GM20000 (cell line): ENCODE measurements at places on chromosomes 7 and 10.

GRCh38 chr10:95121904-95122303 is 52.6 kb upstream of the CYP2C8 start:
- DNase-seq, result no peak

DNA sequence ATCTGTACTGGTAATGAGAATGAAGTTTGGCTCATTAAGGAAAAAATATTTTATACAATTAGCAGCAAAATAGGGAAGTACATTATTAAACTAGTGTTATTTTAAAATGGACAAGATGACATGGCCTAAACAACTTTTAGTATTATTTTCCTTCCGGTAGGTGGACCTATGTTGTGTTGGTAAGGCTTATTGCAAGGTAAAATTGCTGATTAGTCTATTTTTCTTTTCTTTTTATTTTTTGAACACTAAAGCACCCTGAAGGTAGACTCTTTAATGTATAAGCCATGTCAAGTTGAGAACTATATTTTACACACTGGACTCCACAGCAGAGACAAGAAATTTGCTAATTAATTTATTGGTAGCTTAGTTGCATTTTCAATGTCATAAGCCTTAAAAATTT is 239.5 kb upstream of the POT1 start:
- no peak for DNase-seq

DNA sequence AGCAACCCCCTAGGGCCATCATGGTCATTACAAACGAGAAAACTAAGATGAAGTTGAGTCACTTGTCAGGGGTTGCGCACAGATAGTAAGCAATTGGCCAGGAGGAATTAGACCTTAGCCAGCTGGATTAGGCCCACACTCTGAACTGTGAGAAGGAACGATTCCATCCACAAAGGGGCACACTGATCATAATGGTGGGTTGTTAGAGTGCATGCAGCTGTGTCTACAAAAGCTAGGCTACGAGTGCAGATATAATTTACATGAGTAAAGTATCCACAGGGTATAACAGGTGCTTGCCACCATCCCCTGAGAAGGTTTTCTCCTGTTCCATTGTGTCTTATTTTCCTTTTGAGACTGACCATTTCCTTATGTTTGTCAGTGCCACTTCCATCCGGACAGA is 16.6 kb upstream of the FAM170B start:
- DNase-seq, result no peak

DNA sequence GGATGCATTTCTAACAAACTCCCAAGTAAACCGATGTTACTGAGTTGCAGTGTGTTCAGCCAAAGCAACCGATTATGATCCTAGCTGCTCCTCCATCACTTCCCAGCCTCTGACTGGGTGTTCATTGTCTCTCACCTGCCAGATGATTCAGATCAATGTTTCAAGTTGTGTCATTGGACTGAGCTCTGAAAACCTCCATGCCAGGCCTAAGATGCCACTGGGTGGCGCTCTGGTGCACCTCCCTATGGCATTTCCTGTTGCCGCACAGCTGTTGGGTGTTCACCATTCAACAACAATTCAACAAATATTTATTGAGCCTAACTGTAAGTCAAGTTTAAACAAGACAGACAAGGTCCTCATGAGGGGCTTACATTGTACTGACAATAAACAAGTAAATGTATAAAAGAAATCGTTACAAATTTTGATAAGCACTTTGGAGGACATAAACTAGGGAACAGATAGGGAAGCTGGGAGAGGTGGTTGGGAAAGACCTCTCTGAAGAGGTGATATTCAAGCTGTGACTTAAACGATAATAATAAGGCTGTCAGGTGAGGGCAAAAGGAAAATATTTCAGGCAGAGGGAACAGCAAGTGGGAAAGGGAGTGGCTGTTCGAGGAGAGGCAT is 22.8 kb downstream of the RGR start:
- peak; percentile 54 for DNase-seq

DNA sequence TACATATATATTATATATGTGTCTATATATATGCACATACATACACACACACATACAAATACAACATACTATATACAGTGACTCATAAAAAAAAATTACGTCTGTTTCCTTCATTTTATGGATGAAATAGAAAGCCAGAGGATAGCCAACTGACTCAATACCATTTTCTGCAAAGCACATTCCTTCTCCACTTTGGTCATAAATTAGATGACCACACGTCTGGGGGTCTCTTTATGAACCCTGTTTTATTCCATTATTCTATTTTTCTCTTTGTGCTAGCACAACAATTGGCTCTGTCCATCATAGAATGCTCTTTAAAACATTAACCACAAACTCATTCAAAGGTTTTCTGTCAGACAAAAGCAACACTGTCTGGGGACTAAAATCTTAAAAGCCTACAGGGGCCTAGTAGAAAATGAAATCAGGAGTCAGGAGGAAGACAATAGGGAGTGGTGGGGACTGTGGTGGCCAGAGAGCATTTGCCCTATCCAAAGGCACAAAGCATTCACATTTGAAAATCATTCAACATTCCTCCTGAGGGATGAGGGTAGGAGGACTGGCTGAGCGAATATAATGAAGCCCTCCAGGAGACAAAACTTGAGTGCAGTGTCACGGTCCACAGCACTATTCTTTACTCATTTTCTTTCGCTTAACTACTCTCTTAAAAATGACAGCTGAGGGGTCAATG is 4.3 kb downstream of the CUBN start:
- no peak for DNase-seq

GRCh38 chr10:69096045-69096444 is 8.1 kb downstream of the SRGN start:
- DNase-seq, result no peak

DNA sequence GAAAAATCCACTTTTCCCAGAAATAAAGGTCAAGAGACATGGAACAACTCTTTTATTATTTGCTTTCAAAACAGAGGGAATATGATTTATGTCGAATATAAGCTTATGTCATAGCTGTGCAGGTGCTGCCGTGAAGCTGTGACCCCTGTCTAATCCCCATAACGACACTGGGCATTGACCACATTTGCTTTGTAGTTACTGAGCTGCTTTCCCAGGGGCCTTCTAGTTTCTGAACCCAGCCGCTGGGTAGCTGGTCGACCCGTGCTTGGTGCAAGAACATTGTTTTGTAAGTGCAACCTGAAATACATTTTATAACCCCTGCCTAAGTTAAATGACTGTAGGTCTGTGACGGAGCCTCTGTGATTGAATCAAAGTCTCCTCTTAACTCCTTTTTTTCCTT is 144.9 kb upstream of the HDAC9 start:
- no peak for DNase-seq

DNA sequence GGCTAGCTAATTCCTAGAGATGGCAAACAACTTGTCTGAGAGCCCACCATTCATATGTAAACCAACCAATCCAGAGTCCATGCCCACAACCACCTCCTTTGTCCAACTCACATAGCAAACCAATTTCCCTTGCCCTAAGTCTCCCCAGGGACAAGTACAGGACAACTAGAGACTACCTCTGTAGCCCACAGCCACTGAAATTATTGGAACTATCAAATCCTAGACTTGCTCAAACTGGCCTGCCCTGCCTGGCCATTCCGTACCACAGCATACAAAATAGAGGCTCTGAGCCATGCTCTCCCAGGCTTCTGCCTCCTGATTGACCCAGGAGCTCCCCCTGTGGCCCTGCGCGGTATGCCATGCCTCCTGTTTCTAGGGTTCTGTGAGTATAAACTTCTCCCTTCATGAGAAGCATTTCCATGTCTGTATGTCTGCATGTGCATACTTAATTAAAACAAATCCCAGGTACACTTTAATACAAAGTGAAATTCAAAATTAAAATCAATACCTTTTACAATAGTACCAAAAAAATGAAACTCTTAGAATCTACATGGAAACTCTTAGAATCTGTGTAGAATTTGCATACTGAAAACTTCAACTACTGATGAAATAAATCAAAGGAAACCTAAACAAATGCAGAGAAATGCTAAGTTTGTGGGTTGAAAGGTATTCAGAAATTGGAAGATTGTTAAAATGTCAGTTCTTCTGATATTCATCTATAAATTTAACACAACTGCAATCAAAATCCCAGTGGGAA is 4.0 kb upstream of the HECW1 start:
- peak; percentile 77 for DNase-seq

DNA sequence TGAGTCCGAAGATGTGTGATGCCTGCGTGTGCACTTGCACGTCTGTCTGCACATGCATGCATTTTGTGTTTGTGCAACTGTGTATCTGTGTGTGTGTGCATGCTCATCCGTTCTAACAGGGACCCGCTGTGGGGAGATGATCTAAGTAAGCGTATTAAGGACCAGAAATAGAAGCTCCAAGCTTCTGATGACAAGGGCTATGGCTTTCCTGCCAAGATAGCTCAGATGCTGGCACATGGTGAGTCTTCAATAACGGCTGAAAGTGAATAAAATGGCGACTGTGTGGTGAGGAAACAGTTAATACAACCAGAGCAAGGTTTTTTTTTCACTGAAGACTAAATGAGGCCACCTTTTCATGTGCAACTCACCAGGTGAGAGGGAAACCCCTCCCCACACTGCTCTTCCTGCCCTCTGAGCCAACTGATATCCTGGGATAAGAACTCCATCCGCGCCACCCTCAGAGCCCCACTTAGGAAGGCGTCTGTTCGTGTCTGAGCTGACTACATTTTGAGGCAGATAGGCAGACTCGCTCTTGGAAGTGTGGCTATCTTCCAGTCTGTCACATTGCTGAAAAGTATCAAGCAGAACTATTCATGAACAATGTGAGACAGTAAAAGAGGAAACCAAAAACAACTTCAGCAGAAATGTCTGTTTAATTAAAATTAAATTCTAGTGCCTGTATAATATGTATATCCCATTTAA is 47.4 kb upstream of the TCERG1L start:
- no peak for DNase-seq

DNA sequence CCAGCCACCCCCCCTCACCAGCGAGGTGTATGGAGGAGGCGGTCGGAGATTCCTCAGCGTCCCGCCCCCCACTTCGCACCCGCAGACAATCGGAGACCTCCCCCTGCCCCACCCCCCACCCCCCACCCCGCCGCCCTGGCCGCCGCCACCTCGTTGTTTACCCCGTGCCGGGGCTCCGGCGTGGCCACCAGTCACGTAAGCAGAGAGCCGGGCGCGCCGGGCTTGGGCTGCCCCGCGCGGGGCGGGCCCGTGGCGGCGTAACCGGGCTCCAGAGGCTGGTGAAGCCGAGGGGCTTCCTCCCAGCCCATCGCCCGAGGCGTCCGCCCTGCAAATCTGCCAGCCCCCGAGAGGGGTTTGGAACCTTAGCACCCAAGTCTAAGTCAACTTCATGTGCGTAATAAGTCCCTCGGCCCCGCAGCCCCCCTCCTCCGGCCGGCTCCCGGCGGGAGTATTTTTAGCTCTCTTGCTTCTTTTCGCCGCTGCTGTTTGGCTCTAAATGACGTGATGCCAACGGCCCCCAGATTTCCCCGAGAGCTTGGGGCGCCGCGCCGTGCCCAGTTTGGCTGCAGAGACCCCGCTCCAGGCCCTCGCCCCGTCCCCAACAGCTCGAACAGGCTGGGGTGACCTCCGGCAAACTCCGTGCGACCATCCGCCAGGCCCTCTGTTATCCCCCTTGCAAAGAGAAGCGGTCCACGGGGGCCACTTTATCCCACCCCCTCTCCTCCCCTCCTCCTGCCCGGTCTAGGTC is 2.7 kb downstream of the MXI1 start:
- DNase-seq, result peak; percentile 43

DNA sequence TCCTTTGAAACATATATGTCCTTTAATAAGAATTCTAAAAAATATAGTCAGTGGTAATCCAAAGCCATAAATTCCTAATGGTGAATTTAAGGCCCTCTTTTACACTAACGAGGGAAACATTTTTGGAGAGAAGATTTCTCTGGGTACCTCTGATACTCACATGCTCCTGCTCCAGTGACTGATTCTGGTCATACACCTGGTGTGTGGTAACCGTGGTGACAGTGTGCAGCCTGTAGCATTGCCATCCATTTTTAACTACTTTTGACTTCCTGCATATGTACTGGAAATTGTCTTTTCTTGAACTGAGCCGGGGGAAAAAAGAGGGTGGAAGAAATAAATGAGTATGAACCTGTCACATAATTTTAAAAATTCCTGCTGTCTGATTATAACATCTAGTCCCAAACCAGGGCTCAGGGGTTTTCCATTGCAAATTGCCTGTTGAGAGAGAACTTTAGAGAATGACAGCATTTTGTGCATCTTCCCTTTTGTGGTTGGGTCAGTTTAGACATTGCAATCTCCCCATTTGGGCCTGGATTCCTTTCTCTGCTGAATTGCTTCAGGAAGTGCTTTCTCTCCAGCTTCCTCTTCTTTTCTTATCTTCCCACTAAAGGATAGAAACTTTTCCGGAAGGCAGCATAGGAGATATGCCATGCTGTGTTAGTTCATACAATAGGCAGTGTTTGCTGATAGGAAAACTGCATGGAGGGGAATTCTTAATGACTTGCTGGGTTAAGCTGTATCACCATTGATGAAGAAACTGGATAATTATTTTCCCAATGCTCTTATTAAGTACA is 125.5 kb downstream of the GRM3 start:
- no peak for DNase-seq

GRCh38 chr10:79378383-79378646 is 31.0 kb downstream of the PPIF start:
- no peak for DNase-seq

DNA sequence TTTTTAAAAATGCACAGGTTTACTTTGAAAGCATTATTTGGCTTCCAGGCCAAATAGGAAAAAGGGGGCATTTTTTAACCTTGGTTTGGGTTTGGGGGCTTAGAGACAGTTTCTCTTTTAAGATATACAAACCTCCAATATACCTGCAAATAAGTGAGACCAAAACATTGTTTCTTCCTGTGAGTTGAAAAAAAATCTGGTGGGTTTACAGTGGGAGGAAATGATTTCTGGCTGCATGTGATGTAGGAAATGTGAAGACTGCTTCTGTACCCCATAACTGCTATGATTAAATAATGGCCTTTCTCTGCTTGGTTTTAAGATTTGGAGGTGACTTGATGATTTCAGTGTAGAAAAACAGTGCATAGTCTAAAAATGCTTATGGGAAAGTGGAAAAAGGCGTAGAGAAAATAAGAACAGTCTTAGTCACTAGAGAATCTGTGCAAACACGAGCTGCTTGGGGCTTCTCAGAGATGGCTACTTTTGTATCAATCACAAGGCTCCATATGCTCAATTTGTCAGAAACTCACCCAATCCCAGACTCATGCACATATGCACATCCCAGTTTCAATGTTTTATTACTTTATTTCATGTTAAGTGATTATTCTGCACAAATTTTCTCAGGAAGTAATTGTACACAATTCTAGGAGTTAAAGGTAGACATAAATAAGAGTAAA is 22.1 kb upstream of the PRKCQ start:
- no peak for DNase-seq

- no peak for DNase-seq
Observed at GRCh38 chr7:36870625-36871354, 146.5 kb upstream of the AOAH start.

- no peak for DNase-seq
Observed at GRCh38 chr10:22925088-22925487, 2.8 kb upstream of the ARMC3 start.
